ENCODE measurements at places on chromosomes 6 and 20.

- DNase-seq: no peak
Observed at GRCh38 chr20:23656372-23656771, 18.6 kb upstream of the CST3 start.

DNA sequence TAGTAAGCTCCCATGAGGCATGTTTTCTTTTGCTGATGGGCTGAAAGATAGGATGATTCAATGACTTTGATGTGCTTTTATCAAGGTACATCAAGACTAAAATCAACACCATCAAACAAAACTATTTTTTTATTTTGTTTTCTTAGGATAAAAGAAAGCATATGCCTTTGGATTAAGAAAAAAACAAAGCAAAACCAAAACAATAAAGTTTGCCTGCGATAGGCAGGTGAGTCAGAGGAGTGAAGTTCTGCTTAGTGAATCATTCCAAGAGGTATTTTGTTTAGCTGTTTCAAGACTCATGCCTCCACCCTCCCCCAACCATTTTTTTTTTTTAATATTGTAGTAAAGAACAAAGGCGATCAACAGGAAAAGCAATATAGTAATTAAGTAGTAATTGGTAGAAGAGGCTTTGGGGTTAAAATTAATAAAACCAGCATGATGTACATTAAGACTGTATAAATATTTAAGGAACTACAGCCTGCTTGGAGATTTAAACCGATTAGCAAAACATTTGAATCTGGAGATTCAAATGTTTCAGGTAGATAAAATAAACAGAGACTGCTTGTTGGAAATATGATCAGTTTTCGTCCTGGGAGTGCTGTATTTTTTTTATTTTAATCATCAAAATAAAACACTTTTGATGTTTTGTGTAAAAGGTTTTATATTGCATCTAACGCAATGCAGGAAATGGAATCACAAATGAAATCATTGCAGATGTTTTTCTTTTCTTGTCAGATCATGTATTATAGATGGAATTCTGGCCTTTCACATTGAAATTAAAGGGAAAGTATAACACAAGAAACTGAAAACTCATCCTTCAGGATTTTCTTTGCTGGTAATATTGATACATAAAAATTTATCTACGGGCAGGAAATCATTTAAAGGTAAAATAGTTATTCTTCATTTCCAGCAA lies 482.3 kb upstream of the MANEA start:
- no peak for DNase-seq

DNA sequence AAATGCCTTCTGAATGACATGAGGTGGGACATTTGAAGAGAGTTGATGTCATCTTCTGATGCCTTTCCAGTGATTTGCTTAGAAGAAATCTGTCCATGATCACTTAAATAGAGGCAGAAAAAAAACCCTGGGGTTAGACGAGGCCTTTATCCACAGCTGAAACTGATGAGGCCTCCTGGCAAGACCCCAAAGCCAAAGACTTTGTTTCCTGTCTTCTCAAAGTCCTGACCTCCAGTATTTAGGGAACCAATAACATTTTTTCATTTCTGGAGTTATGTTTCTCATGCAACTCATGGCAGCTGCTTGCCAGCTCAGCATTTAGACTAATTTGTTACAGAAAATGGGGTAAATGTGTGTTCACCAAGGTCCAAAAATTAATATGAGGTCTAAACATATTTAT lies 248.0 kb upstream of the PRDM1 start:
- no peak for DNase-seq

DNA sequence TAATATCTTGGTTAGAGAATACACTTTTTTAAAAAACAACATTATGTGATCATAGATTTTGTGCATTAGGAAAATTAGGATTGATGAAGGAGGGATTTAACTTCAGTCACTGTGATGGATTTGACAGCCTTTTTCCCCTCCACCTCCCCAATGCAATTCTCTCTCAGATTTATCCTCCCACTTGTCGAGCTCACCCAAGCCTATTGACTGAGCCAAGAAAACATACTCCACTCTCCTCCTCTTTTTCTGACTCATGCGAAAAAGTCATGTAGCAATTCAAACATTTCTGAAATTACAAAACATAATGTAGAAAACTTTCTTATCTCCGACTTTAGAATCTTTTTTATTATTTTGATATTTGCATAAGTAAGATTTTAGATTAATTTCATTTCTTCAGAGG lies 24.1 kb downstream of the KLHL32 start:
- no peak for DNase-seq

DNA sequence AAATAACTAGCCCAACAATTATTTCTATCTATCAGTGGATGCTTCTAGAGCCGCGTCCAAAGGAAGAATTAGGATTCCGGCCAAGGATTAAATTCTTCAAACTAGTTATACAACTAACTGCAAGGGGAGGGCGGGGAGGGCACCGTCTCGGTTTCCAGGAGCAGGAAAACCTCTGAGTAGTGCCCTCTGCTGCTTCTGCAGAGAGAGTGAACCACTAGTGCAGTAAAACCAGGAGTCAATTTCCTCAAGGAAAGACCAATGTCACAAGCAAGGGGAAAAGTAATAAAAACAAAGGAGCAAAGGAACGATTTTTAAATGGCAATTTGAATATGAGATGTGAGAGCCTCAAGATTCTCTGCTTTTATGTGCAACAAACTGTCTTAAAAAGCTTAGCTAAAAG lies 16.5 kb upstream of the UBE2J1 start:
- no peak for DNase-seq

All from left hindlimb (tissue), 1 donor.